ENCODE measurements at places on chromosomes 2 and 18. TPM values are rescaled to one million over a fixed set of nuclear protein-coding genes. Genes with fewer than 3 reads are reported as not detected.

CCDC68 gene
- 0.30 TPM for total RNA-seq

CXCR2 gene
- not detected for total RNA-seq

CFAP221 gene
- total RNA-seq = not detected

SCN1A gene
- not detected for total RNA-seq

REEP1 gene
- total RNA-seq = 2.5 TPM

CHMP1B gene
- total RNA-seq = 33.0 TPM

CCDC74B gene
- total RNA-seq = 5.8 TPM

GLI2 gene
- 0.76 TPM for total RNA-seq

OTX1 gene
- total RNA-seq = 0.59 TPM

COX5B gene
- 603 TPM for total RNA-seq

LOXL3 gene
- 43.9 TPM for total RNA-seq

OSBPL6 gene
- 4.0 TPM for total RNA-seq

UNC80 gene
- total RNA-seq = not detected

LIPG gene
- 66.5 TPM for total RNA-seq

HRH4 gene
- total RNA-seq = not detected

CD8B gene
- not detected for total RNA-seq

CROCC2 gene
- not detected for total RNA-seq

NTSR2 gene
- not detected for total RNA-seq

FANCL gene
- total RNA-seq = 52.8 TPM

IMMT gene
- 68.6 TPM for total RNA-seq
